ENCODE measurements at places on chromosomes 16 and 17.

DNA sequence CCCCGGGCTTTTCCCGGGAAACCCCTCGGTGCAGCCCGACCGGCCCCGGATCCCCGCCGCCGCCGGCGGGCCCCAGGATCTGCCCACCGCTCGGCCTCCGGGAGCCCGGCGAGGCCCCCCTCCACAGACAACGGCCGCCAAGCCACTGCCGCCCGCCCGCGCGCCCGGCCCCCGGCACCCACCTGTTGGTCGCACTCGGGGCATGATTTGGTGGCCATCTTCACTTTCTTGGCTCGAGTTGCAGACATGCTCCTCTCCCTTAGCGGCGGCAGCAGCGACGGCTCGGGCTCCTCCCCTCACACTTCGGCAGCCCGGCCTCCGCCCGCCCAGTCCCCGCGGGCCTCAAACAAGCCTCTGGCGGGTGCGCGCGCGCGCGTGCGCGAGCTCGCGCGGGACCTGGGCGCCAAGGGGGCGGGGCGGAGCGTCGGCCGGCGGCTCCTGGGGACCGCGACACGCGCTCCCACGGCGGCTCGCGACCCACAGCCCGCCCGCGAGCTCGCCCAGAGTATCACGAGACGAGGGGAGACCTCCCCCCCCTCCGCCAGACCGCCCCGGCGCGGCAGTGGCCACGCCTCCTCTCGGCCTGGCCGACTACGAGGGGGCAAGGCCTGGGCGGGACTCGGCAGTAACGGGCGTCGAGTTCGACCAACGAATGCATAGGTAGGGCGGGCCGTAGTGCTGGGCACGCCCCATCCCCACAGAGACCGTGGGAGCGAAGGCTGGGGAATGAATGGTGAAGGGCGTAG is at the start of gene C16orf87:
TSS of gene C16orf87 (minus strand) at position 279 of the 746 bp plus-strand sequence. CDS start at position 248, 31 bp downstream.
- DNase-seq: peak; percentile 93

GRCh38 chr17:17767154-17767869 is 69.5 kb downstream of the SREBF1 start:
- no peak for DNase-seq

GRCh38 chr17:60102632-60103096 is 23.9 kb upstream of the HEATR6 start:
- peak; percentile 37 for DNase-seq

- peak; percentile 28 for DNase-seq
These were observed 15.7 kb upstream of the CCL1 start for GRCh38 chr17:34378664-34379101.

DNA sequence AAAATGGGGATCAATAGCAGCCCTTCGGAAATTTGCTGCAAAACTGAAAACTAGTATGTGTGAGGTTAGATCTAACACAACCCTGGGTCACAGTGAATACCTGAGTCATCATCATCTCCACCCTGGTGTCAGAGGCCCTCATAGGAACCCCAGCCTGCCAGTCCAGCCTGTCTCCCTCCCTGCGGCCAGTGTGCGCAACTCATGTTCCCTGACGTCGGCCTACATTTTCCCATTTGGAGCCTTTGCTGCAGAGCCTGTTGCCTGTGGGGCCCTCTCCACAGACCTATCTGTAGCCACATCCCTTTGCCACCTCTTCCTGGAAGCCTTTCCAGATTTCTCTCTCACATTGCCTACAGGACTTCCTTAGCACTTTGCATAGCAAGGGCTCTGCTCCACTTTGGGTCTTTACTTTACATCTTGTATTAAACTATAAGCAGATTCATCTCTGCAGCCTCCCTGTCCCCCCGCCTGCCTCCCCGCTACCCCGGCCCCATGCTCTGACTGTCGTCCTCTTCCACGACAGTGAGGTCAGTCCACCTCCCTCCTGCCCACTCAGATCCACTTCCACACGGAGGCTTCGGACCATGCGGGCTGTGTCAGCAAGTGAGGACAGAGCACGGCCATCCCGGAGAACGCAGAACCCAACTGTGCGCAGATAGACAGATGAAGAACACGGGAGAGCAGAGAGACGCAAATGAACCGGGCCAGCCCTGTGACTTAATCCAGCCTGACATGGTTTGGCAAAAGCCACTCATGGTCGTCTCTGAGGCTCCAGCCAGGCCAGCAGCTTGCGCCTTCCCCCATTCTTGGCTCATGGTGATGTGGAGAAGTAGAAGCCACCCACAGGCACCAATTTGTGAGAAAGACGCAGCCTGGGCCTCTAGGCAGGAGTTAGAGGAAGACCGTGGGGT is 31.0 kb downstream of the NGFR start:
- DNase-seq: no peak

DNA sequence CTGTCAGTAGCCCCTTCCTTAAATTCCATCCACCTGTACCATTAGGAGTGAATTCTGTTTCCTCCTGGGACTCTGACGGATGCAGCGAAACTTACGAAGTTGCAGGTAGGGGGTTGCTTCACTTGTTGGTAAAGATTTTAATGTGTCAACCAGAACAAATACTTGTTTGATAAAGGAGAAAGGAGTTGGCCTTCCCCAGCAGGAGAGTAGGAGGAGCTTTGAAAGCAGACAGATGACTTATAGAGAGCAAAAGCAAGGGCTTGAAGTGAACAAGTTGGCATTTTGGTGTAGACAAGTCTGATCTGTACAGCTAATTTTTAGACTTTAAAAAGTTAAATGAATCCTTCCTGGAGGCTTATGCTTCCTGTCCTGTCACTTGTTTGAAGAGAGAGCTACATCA is 38.1 kb upstream of the PMFBP1 start:
- no peak for DNase-seq

DNA sequence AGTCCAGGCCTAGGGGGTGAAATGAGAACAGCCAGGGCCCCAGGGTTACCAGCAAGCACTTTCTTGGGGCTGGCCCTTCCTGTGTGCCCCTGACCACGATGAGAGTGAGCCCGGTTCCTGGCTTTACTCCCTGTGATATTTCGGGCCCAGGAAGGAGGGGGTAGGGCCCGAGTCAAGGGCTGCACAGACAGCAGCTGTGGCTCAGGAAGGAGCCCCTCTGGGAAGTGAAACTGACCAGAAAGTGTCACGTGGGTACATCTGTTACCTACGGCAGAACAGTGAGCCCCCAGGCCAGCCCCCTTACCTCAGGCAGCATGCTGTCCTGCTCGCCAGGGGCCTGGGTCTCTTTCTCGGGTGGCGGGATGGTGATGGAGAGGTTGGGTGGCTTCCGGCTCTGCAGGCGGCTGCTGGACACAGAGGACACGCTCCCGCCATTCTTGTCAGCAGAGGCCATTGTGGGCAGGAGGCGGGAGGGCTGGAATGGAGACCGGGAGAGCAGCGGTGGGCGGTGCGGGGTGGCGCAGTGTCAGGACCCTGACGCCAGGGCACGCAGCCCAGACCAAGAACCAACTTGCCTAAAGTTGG is 13.8 kb downstream of the AANAT start:
- DNase-seq: peak; percentile 68

GRCh38 chr17:38440614-38441397 is 12.5 kb downstream of the ARHGAP23 start:
- DNase-seq: no peak

DNA sequence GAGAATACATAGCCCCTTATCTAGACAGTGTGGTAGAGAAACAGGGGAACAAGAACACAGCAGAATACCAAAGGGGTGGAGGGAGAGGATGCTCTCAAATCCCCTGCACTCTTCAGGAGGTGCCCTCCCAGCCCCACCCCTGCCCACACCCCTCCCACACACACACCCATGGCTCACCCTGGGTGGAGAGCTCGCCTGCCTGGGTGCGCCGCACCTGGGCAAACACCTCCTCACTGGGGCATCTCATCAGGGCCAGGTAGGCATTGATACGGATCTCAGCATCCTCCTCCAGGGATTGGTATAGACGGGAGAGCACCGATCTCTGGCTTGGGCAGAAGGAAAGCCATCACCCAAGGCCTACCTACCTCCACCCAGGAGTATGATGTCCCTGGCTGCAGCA is 95.2 kb downstream of the LITAF start:
- peak; percentile 33 for DNase-seq

DNA sequence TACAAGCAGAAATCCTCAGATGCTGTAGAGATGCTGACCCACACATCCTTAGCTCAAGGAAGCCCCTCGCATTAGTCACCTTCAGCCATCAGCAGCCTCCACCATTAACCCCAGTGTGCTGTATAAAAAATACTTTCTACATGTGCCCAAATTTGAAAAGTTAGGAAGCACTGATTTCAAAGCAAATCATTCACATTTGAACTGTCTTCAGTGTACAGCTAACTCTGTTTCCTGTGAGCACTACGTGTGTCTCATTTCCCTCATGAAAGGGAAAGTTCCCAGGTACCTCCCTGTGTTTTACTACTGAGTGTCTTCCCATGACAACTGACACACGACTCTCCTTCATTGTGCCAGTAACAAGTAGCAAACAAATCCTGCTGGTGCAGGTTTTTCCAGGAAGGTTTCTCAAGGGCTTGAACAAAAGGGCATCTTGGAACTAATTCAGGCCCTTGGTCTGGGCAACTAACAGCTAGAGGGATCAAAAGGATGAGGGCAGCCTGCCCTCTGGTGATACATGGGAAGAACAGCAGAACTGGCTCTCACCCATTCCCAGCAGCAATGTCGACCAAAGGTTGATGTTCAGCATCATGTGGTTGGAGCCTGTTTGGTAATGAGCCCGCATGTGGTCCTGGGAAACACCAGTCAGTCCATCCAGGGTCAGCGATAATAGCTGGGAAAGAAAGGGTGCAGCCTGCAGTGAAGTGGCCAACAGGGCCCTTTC is 4.0 kb downstream of the SLC35B1 start:
- peak; percentile 16 for DNase-seq

DNA sequence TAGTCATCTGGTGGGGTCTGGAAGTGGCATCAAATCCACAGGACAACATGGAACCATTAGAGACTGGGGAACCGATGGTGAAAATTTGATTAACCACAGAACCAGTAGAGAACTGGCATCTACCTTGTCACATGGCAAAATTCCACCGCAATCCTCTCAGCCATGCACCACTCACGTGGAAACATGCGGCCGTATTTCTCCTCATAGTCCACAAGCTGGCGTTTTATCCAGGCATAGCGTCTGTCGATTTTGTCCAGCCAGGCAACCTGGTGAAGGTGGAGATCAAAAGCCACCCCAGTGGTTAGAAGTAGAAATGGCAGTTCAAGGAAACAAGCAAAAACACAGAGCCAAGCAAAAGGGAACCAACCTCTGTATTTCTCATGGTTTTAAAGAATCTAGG is 87.6 kb downstream of the VPS53 start:
- no peak for DNase-seq

DNA sequence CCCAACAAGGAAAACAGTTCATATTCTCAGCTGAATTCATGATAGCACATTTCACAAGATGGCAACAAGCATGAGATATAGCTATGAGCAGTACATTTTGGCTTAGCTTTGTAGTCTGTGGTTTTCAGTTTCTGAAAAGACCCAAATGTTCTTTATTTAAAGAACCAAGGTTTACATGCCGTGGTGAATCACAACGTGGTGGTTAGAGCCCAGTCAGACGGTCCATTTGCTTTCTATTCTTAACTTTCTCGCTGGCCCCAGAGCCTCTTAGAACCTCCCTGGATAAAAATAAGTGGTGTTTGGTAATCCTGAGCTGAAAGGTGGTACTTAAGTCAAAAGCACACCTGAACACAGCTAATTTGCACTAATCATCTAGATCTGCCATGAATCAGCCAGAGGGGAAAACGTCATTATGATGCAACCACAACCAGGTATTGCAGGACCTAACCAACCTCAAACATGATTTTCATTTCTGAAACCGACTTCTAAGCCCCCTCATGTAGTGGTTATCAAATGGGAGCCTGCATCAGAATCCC is 18.6 kb upstream of the HAPSTR1 start:
- no peak for DNase-seq

- DNase-seq: no peak
These were observed 4.3 kb downstream of the UBE2G1 start for GRCh38 chr17:4362141-4362540.

DNA sequence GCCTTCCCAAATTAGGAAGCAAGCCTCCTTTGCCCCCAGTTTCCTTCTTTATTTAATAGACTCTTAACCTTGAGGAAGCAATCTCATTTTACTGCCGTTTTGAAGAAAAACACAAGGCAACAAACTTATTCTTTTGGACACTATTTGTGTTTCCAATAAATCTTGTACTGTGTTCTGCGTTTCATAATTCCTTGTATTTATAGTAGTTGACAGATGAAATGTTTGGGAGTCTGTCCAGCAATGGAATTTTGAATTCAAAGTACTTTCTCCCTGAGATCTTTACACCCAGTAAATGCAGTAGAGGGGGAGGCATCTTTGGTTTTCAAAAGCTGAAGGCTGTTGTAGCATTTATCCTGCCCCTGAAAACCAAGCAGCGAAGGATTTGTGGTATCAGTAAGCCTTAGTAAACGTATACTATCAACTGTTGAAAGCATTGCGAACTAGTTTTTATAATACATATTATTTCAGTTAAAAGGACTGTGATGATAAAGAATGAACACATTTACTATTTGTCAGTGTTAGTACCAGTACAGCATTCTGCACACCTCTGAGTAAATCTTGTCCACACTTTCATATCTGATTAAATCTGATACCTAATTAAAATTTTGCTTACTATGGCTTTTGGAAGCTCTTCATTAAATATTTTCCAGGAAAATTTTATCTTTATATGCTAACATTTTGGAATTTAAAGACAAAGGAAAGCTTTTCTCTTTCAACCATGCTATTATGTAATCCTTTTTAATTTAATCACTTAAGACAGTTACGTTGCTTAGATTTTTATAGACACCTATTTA is 83.1 kb downstream of the TNRC6C start:
- DNase-seq: no peak

DNA sequence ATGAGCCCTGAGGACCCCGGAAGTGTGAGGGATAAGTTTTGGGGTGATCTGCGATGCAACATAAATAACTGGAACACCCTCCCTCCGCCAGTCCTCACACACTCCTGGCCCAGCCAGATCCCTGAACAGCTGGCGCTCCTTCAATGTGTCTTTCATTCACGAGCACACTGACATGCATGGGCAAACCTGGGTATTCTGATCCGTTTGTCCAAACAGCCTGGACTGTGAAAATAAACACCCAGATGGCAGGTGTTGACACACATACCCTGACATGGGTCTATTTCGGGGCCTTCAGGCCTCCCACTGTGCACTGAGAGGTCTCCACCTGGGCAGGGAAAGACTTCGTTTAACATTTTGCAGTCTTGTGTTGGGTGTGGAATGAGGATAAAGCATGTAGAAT is 3.0 kb upstream of the CPNE2 start:
- DNase-seq: no peak

DNA sequence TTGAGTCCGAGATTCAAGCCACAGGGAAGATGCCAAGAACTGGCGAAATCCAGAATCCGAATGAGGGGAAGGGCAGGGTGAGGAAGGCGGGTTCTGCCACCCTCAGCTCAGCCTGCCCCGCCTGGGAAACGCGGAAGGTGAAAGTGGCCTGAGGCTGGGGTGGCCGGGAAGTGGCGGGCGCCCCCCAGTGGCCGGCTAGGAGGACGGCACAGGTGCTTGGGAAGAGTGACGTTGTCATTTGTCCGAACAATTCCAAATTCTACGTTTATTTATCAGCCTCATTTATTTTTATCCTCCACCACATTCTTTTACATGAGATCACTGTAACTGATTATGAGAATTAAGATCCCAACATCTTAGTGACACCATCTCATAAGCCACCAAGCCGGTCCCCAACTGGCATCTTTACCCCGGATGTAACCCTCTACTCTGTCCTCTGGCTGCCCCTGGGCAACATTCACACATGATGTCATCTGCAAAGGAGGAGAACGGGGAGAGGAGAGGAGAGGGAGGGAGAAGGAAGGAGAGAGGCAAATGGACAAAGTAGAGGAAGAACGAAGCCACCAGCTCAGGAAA is 21.3 kb downstream of the SRCIN1 start:
- DNase-seq: peak; percentile 73
